NCI-H226 (cell line): ENCODE measurements at places on chromosomes 5 and 9.

DNA sequence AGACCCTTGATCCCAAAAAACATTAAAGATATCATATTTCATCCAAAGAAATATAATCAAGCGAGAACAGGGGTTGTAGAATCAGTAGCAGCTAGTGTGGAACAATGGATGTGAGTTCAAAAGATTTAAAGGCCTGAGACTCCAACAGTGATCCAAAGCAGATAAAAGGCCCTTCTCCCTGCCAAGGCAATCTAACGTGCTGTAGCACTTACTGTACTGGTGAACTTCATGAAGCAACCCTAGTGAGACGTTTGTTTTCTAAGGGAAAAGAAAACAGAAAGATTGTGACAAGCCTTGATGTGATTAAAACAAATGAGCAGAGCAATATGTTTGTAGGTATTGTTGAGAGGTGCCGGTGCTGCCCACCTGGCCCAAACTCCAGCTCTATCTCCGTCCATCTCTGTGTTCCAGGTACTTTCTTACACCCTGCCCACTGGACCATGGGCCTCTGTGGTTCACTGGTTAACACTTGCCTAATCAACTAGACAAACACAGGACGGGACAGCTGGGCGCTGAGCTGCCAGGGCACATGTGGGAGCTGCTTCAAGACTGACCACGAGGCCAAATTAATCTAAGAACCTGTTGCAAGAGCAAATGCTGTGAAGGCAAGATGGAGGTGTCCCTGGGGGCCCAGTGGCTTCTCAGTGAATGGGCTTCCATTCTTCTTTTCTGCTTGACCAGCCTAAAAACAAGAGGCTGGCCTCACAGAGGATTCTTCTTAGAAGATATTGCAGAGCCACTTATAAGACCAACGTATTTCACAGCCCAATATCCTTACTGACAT, 265.5 kb downstream of the CWC27 start:
- DNase-seq = no peak

GRCh38 chr5:149745212-149745942, 15.3 kb downstream of the PPARGC1B start:
- no peak for DNase-seq

- DNase-seq = no peak
These were observed 265.7 kb upstream of the PANK3 start for GRCh38 chr5:168844922-168845296.

GRCh38 chr5:82792096-82792495, 285.1 kb downstream of the TMEM167A start:
- no peak for DNase-seq

- no peak for DNase-seq
These were observed 176.7 kb upstream of the ADAMTSL1 start for GRCh38 chr9:18297056-18297841.

DNA sequence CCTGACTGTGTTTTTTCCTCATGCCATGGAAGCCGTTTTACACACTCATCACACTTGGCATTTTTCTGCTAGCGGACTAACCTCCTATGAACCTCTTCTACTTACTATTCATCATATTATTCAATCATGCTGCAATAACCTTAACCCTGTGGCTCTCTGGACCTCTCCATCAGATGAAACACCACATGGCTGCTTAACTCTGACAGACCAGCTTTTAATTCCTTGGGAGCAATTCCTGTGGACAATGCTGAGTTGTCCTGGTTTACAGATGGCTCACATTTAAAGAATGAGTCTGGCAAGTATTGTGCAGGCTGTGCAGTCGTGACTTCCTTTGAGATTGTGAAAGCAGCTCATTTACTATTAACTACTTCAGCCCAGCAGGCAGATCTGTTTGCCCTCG, 9.0 kb downstream of the OR1J1 start:
- no peak for DNase-seq

- peak; percentile 50 for DNase-seq
These were observed at the start of gene SUSD3 for GRCh38 chr9:93058355-93059010. TSS of gene SUSD3 (plus strand) at chr9:93058701. CDS start at chr9:93058743, 42 bp downstream.

DNA sequence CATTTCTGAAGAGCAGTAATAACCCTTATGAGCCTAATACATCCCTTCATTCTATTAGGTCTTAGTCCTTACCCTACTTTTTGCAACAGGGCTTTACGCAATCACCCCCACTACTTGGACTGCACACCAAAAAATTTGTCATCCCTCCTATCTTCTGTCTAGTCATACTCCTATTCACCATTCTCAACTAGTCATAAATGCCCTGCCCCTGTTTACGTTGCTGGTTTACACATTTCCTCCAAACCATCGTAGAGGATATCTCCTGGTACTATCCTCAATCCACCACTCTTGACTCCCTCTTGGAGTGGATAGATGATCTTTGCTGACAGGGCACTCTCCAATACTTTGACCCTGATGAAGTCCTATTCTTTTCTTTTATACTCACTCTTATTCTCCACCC, 98.2 kb upstream of the CCNG1 start:
- DNase-seq = no peak

- DNase-seq = peak; percentile 72
These were observed 833 bp downstream of the GAS1 start for GRCh38 chr9:86946201-86947145.

DNA sequence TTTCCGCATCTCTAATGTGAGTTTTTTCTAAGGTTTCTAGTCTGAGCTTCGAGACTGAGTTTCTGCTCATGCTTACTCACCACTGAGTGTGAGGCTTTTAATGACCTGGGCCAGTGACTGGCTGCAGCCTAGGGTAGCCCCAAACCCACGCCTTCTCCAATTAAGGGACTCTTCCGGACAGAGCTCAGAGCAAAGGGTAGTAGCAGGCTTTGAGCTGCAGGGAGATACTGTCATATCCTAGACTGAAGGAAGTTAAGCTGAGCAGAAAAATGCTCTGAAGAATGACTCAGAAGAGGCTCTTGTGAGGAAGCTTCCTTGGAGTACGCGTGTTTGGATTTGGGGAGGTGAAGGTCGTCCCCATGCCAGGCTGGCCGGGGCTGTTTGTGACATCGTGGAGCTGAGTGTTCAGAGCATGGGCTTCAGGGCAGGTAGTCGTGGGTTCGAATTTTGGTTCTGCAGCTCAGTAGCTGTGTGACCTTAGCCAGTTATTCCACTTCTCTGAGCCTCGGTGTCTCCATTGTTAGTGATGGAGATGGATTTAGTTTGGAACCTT, 3.5 kb downstream of the USP20 start:
- DNase-seq = peak; percentile 16

GRCh38 chr9:127366594-127366993, 30.4 kb upstream of the SLC2A8 start:
- no peak for DNase-seq

DNA sequence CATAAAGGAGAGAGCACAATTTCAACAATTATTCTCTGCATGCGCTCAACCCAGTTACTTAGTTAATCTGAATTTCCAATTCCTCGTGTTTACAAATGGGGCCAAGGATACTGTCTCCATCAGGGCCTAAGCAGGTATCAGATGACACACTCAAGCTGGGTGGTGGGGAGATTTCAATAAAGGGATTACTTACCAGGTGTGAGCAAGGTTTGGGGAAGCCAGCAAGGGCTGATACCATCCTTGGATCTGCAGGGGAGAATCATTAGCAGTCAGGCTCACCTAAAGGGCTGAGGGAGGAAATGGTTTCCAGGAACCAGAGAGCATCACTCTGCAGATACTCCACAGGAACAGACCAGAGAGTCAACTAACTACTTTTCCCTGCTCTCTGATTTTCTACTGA, 487.1 kb downstream of the NTRK2 start:
- no peak for DNase-seq

DNA sequence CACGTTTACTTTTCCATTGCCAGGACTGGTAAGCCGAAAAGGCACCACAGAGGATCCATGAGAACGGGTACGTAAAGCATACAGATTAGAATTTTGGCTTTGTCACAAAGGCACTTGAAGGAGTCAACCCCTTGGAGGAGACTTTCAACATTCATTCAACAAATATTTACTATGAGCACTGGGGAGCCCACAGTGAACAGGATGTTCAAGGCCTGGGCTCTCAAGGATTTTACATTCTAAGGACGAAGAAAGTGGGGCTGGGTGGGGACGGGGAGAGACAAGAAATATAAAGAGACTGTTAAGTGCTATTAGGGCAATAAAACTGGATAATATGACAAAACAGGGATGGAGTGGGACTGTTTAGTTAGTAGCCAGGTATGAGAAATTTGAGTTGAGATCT, 66.0 kb downstream of the KLF4 start:
- no peak for DNase-seq

- no peak for DNase-seq
These were observed 98.9 kb downstream of the USP20 start for GRCh38 chr9:129934041-129934591.
